Kidney epithelial cell (primary cell): ENCODE measurements at places on chromosomes 5 and 9.

GRCh38 chr9:35686222-35687203, 3.2 kb downstream of the TPM2 start:
- no peak for DNase-seq

- DNase-seq: peak; percentile 100
These were observed 62.7 kb upstream of the OSMR start for GRCh38 chr5:38783011-38783561.

GRCh38 chr5:135576075-135576599, 2.7 kb downstream of the CXCL14 start:
- no peak for DNase-seq

- no peak for DNase-seq
These were observed 6.9 kb downstream of the TNFSF15 start for GRCh38 chr9:114798780-114799427.

GRCh38 chr5:115736690-115737005, 79.8 kb downstream of the CDO1 start:
- DNase-seq: no peak

- DNase-seq: no peak
These were observed 129.2 kb downstream of the LIFR start for GRCh38 chr5:38426986-38427950.

GRCh38 chr5:124866355-124867136, 120.1 kb upstream of the ZNF608 start:
- DNase-seq: no peak

GRCh38 chr5:140176031-140176387, 1.0 kb downstream of the CYSTM1 start:
- DNase-seq: no peak

- DNase-seq: no peak
These were observed 3.0 kb downstream of the GRK6 start for GRCh38 chr5:177429248-177430040.

- DNase-seq: peak; percentile 56
These were observed 101.2 kb downstream of the HMHB1 start for GRCh38 chr5:143913008-143913752.

DNA sequence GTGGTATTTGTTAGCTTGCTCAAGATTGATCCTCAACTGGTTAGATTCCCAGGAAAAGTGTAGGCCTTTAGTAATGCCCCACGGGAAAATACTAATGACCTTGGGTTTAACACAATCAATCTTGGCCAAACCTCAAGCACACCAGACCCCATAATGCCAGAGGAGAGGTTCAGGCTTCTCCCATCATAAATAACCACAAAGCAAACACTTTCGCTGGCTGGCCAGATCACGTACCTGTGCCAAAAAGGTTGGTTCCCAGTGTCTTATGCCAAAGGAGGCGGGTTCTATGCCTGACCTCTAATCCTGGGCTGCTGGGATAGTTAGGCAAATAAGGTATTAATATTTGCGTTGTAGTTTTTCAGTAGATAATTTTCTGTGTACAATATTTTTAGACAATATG, 379.2 kb upstream of the CDH18 start:
- no peak for DNase-seq

GRCh38 chr9:126633881-126634558, 20.3 kb downstream of the LMX1B start:
- no peak for DNase-seq

DNA sequence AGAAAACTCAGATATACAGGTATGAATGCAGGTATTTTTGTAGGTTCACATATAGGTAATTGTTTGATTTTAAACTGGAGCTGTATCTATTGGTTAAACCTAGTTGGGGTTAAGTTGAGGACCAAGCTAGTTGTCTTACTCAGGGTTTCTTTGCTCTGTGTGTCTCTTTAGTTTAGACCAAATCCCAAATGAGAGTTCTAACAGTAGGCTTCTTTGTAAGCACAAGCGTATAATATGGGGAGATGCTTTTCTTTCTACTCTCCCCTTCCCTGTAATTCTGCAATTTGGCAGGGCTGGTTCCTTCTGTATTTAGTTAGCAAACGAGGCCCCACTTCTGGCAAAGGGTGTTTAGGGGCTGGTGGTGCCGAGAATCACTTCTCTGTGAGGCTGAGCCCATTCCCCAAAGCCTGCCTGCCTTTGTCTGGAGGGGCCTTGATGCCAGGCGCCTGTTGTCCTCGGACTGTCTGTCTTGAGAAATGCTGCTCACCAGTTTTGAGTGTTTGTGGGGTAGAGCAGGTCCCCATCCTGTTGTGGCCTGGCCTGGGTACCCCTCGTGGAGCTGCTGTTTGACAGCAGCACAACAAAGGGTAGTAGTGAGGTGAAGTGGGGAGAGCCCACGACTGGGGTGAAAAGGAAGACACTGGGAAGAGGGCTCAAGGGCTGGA, 259.3 kb downstream of the FANCC start:
- DNase-seq: no peak

- DNase-seq: no peak
These were observed 55.2 kb upstream of the DAPK1 start for GRCh38 chr9:87442451-87442850.

DNA sequence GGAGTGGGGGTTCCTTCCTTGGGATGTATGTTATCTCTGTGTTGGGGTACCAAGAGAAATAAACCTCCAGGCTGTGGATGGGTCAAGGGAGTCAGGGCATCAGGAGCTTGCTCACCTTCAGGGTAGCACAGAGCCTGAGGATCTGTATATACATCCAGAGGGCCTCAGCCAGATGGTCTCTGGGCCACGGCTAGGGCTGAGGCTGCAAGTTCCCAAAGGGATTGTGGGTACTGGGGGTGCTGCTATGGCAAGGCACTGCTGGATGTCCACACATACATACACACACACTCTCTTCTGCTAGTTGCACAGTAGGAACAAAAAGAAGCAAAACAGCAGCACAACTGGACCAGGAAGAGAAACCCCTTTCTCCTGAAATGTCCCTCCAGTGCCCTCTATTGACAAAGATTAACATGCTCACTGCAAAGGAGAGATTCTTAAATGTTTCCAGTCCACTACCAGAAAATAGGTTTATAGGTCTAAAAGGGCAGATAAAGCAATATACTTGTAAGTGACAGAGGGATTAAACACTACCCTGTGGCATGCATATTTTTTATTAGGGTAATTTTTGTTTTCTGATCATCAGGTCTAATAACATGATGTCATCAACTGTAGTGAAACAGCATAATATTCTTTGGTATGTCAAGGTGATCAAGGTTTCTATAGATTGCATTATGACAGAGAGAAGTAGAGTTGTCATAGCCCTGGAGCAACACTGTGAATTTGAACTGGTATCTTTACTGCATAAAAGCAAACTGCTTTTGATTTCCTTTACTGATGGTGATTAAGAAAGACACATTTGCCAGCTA, 56.3 kb upstream of the KCNN2 start:
- DNase-seq: no peak

DNA sequence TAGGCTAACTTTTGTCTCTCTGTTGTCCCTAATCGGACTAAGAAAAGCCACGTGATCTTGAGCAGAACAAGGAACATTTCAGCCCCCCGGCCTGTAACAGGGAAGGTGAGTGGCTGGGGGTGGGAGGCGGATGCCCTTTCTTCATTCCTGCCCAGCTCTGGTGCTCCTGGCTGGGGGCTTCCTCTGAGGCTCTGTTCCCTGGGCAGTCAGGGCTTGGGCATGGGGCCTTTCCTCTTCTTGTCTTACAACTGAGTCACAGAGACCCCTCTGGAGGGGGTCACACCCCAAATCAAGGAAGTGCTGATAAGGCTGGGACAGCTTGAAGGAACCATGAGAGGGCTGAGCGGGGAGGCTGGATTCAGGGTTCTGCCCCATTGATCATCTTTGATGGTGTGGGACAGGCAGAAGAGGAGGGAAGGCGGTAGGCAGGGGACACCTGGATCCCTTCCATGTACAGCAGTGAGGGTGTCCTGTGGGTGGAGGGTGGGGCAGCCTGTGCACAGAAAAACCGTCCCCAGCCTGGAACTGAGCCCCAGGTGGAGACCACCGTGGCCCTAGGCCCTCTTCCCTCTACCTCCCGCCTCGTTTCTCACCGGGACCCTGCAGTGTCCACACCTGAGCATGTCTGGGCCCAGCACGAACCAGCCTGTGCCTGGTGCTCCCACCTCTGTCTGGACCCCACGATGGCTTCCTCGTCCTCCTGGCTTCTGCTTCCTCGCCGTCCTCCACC, 257.7 kb upstream of the IRX1 start:
- DNase-seq: no peak

GRCh38 chr9:73871636-73872035, 625.5 kb upstream of the RORB start:
- DNase-seq: peak; percentile 23

GRCh38 chr9:136875155-136875554, 9.0 kb upstream of the EDF1 start:
- DNase-seq: no peak

- DNase-seq: no peak
These were observed 24.2 kb downstream of the SLC1A1 start for GRCh38 chr9:4514252-4515128.

DNA sequence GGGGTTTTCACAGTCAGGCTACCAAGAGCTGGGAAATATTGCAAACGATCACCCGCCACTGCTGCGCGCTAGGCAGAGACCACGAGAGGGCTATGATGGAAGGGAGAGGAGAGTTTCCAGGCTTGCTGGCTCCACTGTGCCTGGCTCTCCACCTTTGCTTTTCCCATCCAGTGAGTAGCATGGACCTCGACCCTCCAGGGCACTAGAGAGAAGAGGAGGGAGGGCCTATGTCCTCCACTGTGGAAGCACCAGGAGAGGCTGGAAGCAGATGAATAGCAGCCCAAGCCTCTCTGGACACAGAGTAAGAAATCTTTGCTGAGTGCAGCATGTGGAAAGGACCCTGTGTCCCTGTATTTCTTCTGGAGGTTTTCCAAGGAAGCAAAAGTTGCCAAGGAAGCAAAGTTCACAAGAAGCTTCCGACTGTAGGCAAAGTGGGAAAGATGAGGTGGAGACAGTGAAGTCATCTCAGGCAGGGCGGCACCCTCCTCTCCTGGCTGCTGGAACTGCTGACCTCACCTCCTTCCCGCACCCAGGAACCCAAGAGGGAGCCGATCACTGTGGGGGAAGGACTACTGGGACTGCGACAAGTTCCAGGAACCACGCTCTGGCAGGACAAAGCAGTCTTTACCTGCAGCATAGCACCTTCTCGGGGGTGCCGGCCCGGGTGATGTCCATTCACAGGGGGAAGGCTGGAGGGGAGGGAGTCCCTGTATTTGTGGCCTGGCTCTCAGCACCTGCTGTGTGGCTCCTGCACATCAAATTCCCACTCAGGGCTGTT, 79.6 kb downstream of the CSNK1A1 start:
- DNase-seq: no peak

- DNase-seq: no peak
These were observed 92.0 kb downstream of the PHF2 start for GRCh38 chr9:93668261-93668871.

- no peak for DNase-seq
These were observed 110.1 kb downstream of the MED27 start for GRCh38 chr9:131969469-131969989.

DNA sequence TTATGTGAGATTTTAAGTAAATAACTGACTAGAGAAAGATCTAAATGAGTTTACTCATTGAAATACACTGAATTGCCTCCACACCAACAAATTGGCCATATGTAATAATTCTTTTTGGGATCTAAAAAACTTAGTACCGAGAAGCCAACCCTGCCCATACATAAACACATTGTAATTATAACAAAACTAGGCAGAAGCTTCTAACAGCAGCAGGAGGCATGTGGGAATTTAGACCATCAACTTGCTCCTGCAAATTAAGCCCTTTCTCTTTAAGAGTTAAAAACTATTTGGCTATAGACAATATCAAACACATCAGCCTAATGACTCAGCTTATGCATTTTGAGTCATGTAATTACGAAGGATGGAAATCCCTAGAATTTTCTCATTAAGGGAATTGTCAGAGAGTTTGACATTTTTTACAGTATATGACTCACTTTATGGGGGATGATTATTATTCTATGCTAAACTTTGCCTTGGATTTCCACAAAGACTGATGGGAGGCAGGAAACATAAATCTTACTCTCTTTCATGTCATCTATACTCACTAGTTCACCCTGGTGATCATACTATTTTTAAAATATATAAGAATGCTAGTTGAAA, 1.0 kb downstream of the IL7R start:
- peak; percentile 60 for DNase-seq

- DNase-seq: no peak
These were observed 56.2 kb downstream of the TMOD1 start for GRCh38 chr9:97557606-97558095.

DNA sequence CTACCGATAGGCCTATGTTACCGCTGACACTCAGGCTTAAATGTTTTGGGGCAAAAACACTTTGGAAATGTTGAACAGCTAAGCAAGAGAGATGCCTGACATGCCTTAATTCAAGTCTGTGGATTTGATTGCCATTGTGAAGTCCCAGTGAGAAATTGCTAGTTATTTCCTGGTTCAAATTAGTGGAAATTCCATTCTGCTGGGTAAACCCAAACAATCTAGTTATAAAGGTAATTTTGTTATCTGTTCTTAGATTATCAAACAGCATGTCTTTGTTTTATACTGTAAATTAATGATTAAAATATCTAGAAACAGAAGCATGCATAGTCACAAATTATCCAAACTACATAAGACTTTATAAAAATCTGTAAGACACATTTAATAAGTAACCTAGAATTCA, 96.6 kb downstream of the PJA2 start:
- no peak for DNase-seq

DNA sequence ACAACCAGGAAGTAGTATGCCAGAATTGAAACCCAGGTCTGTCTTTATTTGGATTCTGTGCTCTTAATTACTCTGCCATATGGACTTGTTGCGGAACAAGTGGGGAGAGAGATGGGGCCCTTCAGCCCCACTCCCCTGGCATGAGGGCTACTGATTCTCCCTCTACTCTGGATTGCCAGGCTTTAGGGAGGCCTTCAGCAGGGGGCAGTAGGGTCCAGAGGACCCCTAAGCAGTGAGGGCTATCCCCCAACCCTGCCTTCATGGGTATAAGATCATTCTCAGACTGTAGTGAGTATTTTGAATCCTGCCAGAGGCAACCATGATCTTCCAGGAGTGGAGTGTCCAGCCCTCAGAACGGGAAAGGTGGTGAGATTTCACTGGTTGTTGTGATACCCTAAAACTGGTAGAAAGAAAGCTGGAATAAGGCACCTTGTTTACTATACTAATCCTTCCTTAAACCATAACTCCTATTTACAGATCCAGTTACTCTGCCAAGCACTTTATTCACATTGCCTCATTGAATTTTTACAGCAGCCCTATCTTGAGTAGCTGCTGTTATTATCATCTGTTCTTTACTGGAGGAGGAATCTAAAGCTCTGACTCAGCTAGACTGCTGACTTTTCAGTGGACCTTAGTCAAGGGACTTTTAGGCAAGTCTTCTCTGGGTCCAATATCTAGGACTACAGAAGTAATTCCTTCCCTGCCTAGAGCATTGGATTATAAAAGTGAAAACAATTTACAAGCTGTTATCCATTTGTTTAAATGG, 31.3 kb upstream of the LARP1 start:
- DNase-seq: no peak

- DNase-seq: peak; percentile 7
These were observed 86.7 kb upstream of the TAS2R1 start for GRCh38 chr5:9716838-9717281.
